ENCODE measurements at places on chromosomes 11 and 22.
A peak's percentile ranks its signal among the peaks of the same experiment; 100 is the strongest.

GRCh38 chr11:47971501-47971900 lies 8.9 kb upstream of the PTPRJ start:
- DNase-seq = no peak

- DNase-seq = no peak
Measured at GRCh38 chr11:11588891-11589290, 32.9 kb downstream of the GALNT18 start.

DNA sequence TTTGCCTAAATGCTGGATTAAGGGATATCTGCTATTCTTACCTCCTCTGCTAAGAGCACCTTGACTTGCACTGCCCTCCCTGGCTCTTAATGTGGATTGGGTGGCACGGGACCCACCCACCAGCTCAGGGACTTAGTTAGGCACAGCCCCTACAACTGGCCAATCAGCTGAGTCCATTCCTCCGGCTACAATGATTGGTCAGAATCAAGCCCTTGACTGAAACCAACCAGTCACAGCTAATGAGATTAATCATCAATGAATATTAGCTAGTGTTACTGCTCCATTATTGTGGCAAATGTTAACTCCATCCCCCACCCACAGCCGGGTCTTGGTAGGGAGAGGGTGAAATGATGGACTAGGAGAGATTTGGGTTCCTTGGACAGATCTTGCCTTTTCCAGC lies 328.0 kb downstream of the MN1 start:
- DNase-seq = no peak

GRCh38 chr11:120068114-120068573 lies 69.8 kb downstream of the TRIM29 start:
- DNase-seq = no peak

- no peak for DNase-seq
Measured at GRCh38 chr11:28727254-28727653, 619.1 kb downstream of the METTL15 start.

DNA sequence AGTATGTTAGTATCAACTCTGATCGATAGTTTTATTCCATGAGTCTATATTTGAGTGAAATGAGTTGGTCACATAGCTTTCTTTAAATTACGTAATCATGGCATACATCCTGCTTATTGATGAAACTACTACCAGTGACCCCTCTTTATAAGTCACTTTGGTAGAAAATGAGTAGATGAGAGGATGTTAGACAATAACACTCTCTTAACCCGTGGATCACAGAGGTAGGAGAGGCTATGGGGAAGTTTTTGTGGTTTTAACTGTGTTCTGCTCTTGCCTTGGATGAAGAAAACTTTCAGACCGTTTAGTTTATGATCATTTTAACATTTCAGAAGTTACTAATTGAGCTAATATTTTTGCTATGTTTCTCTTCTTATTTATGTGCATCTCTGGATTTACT lies 34.0 kb downstream of the TBCEL start:
- DNase-seq = no peak

DNA sequence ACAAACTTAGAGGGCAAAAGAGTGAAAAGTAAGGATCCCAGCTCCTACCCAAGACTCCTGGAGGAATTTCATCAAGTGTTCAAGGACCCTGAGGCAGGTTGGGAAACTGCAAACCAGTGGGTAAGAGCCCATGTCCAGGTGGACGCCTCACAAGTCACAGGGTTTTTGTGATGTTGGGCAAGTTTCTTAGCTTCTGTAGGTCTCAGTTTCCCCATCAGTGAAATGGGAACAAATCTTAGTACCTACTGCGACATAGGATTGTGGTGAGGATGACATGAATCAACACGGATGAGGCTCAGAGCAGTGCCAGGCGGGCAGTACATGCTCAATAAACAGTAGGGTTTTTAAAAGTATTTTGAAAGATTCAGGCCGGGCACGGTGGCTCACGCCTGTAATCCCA lies 17.3 kb upstream of the CDC42EP1 start:
- no peak for DNase-seq

- DNase-seq = no peak
Measured at GRCh38 chr11:32821517-32821916, 8.2 kb upstream of the PRRG4 start.

DNA sequence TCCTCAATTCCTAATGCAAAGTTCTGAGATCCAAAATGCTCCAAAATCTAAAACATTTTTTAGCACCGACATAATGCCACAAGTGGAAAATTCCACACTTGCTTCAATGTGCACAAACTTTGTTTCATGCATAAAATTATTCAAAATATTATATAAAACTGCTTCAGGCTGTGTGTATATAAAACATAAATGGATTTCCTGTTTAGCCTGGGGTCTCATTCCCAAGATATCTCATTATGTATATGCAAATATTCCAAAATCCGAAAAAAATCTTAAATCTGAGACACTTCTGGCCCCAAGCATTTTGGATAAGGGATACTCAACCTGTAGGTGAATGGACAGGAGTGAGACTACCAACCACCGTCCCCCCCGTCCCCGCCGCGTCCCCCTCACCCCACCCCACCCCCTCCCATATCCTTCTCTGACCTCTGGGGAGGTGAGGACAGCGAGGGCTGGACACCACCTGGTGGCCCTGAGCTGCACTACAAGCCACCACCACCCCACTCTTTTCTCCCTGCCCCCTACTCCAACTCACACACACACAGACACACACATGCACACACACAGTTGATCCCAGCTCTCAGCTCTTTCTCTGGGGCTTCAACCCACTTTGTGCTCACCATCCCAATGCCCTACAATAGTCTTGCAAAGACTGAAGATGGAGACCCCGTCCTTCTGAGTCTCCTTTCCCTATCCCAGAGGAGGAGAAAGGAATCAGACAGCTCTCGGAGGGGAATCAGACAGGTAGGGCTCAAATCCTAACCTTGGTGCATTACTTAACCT lies 101.0 kb downstream of the PDE2A start:
- no peak for DNase-seq

- no peak for DNase-seq
Measured at GRCh38 chr11:70845591-70846041, 406.8 kb downstream of the SHANK2 start.

- DNase-seq = no peak
Measured at GRCh38 chr22:37744589-37744988, 47.7 kb downstream of the TRIOBP start.

DNA sequence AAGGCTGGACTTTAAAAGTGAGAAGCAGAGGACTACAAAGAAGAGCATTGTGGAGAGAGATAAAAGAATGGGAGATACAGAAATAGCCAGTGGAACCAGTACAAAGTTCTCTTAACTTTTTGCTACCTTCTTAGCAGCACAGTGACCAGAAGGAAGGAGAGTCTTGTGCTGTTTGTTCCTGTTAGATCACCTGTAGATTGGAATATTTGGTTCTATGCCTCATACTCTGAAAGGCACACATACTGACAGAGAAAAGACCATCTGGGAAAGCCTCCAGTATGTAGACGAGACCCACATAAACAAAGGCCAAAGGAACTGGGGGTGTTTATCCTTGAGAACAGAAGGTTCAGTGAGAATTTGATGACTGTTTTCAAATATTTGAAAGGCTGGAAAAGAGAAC lies 18.7 kb downstream of the RNF141 start:
- DNase-seq = no peak

DNA sequence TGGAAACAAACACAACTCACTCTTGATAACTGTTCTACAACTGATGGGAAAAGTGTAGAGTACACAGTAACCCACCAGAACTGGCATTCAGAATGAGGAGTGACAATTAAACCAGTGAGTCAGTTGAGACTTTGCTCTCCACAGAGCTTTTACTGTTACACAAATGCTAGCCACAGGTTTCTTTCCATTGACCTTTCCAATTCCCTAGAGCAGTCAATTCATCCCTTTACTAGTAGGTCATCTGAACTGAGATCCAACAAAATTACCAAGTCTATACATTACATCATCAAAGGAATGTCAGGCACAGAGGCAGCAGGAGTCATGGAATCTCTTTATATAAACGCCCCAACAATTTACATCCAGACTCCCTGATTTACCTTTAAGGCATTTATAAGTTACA lies 65.9 kb downstream of the PHF21A start:
- DNase-seq = no peak

GRCh38 chr11:1228101-1228821 lies 5.4 kb downstream of the MUC5B start:
- no peak for DNase-seq

DNA sequence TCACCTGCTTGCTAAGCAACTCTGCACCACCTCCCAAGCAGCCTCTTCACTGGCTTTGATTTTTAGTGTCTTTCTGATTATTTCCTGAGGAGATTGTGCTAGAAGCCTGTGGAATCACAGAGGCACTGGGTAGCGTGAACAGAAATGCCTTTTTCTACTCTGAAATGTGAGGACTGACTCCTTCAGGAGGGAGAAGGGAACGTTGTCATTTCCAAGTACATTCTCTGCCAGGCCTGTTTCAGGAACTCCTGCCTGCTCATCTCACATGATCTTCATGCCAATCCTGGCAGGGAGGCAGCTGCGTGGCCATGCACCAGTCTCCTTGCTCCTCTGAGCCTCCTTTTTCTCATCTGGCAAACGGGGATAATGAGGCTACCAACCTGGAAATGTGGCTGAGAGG lies 49.8 kb upstream of the PRDM11 start:
- DNase-seq = peak; percentile 0

DNA sequence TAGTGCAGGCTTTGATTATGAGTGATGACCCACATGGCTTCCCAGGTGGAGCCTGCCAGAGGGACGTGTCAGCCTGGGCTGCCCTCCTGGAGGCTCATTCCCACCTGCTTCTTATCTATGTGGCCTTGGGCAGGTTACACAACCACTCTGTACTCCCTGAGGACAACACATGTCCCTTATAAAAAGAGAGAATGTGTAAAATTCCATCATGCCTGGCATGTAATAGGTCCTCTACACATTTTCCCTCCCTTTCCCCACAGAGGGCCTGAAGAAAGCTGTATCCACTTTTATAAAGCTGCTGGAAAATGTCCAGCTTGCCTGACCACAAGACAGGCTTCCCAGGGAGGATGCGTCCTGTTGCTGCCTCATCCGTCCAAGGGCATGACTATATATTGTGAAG lies 55.0 kb upstream of the VSTM5 start:
- no peak for DNase-seq

- DNase-seq = no peak
Measured at GRCh38 chr22:37968452-37969251, 15.2 kb downstream of the POLR2F start.

DNA sequence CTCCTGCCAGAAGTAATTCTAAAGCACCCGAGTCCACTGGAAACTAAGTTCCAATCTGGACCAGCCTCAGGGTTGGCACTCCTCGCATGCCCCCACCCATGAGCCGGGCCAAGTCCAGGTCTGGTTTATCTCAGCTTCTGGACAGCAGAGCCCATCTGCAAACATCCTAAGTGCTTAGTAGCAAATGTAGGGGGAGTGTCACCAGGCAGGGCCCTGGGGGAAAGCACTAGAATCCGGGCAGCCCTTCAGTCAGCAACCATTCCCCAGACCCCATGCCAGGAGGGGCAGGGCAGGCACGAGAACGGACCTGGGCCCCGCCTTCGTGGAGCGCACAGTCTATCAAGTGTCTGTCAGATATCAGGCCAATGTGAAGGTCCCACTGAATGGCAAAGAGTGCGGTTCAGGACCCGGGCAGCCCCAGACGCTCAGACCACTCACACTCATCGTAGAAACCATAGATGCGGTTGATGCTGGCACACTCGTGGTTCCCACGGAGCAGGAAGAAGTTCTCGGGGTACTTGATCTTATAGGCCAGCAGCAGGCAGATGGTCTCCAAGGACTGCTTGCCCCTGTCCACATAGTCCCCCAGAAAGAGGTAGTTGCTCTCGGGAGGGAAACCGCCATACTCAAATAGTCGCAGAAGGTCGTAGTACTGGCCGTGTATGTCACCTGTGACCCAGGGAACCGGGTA lies 1.3 kb downstream of the PPP1CA start:
- DNase-seq = peak; percentile 33

Data from stimulated activated CD4-positive, alpha-beta T cell treated with anti-CD3 and anti-CD28 coated beads, Interleukin-4, amount 100 ng/mL, for 24 hours (primary cell).